ENCODE measurements at places on chromosomes 1 and 21.

GRCh38 chr1:82931006-82931405 lies 1067.9 kb downstream of the TTLL7 start:
- no peak for DNase-seq

- no peak for DNase-seq
Measured at GRCh38 chr1:90452491-90452890, 264.6 kb downstream of the BARHL2 start.

DNA sequence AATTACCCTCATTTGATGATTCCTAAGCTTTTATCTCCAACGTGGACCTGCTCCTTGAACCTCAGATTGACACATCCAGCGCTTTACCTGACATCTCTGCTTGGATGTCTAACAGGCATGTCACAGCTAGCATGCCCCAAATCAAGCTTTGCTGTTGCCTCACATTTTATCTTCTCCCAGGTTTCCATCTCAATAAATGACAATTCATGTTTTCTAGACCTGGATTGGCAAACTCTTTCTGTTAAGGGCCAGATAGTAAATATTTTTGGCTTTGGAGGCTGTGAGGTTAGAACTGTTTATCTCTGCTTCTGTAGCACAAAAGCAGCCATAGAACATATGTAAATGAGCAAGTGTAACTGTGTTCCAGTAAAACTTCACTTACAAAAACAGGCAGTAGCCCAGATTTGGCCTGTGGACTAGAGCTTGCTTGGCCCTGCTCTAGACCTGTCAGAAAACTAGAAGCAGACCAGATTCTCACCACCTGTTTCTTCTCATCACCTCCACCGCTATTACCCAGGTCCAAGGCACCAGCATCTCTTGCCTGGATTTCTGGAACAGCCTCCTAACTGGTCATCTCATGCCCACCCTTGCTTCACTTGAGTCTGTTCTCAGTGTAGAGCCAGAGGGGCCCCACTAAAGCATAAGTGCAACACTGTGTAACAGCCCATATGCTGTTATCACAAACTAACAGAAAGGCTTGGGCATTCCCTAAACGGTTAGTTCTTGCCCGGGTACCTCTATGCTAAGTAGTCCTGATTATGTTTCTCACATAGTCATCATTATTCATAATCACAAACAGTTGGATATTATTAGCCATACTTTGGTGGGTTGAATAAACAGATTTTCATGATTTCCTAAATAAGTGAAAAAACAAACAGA lies 42.3 kb downstream of the UBE4B start:
- peak; percentile 46 for DNase-seq

DNA sequence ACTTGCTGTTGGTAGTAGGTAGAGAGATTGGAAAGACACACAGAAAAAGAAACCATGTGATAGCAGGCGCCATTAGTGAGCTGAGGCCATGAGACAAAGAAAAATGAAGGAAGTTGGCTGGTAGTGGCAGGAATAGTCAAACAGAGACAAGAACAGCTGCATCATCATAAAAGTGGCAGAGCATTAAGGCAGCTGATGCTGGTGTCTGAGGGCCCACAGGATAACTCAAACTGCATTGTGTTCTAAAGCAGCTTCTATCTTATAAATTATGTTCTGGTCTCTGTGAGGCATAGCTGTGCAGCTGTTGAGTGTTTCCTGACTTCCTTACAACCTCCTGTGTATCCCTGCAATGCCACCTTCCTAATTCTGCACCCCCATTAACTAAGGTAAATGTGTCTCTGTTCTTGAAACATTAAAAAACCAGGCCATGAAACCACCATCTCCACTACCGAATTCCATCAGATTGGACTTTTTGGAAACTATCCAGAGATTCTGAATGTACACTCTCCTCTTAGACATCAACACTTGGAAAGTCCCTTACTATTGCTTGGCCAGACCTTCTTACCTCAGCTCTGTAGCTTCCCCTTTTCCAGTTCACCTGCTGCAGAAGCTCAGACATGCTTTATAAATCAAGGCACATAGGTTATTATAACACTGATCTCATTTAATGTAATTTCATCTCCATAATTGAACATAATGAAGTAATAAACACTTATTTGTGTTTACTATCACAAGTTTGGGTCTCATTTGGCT lies 23.4 kb upstream of the ARHGAP29 start:
- no peak for DNase-seq

DNA sequence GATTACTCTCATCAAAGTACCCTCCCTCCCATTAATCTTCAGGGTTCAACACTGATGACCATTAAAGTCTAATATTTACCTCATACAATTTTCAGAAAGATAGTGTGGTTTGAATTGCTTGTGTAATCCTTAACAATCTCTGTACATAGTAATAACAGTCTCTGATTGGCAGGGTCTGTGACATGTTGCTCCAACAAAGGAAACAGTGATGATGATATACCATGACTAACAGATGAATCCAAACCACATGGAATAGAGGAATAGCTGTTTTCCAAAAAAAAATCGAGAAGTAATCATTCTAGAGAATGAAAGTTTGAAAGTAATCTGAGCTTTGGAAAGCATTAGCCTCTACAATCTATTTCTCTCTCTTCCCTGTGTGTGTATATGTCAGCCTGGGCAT lies 610.1 kb upstream of the NEGR1 start:
- DNase-seq = peak; percentile 13

DNA sequence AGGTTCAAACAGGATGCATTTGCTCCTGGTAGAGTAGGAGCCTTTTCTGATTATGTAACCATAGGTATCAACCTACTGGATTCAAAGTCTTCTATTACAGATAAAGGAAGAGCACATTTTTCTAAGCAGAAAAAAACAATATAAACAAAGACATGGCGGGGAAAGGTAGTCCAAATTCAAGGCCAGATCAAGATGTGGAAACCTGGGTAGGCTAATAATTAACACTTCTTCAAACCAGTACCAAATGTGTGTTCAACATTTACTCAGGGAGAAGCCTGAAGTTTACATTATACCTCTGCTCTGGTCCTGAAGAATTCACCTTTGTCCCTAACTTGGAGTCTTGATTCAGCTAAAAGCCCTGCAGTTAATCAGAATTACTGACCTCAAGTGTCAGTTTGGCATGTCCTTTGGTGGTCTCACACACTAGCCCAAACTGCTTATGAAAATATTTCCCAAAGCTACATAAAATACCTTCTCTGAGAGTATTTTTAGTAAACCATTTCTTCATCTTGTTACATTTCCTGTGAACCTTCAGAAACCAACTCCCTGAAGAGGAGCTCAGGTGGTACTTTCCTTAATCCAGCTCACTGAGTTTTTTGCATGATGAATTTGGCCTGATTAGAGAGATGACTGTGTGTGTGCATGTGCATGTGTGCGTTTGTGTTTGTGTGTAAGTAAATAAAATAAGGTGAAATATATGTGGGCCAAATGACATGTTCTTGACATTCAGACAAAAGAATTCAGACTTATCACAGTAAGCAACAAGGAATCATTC lies 70.2 kb downstream of the TOR3A start:
- no peak for DNase-seq

- DNase-seq = peak; percentile 95
Measured at GRCh38 chr1:9331558-9332346, 39.1 kb downstream of the SPSB1 start.

DNA sequence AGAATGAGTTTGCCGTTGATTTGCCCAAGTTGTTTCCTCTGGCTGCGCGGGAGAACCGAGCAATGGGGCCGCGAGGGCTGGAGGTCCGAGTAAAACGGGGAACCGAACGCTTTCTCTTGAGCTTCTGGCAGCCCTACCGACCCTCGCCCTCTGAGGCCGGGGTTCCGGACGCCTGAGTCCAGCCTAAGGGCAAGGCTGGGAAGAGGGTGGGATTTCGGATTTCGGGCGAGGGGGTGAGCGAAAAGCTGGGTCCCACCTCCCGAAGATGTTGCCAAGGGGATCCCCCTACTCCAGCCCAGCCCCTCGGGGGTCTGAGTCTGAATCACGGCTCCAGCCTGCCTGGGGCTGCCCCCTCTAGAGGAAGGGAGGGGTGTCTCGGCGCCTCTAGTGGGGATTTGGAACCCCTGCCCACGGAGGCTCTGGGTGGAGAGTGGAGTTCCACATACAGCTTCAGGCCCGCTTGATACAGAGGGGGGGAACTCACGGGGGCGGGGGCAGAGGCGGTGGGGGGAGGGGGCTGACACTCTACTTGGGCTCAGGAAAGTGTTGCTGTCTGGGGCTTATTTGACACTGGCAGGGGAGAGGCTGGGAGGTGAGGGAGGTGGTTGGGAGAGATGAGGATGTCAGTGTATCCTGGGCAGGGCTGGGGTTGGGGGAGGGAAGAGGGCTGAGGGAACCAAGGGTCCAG lies 617 bp downstream of the KIRREL1 start:
- DNase-seq = no peak

- DNase-seq = no peak
Measured at GRCh38 chr1:119220991-119221390, 80.5 kb upstream of the WARS2 start.

GRCh38 chr1:2480986-2481364 lies 4.9 kb downstream of the PLCH2 start:
- no peak for DNase-seq

DNA sequence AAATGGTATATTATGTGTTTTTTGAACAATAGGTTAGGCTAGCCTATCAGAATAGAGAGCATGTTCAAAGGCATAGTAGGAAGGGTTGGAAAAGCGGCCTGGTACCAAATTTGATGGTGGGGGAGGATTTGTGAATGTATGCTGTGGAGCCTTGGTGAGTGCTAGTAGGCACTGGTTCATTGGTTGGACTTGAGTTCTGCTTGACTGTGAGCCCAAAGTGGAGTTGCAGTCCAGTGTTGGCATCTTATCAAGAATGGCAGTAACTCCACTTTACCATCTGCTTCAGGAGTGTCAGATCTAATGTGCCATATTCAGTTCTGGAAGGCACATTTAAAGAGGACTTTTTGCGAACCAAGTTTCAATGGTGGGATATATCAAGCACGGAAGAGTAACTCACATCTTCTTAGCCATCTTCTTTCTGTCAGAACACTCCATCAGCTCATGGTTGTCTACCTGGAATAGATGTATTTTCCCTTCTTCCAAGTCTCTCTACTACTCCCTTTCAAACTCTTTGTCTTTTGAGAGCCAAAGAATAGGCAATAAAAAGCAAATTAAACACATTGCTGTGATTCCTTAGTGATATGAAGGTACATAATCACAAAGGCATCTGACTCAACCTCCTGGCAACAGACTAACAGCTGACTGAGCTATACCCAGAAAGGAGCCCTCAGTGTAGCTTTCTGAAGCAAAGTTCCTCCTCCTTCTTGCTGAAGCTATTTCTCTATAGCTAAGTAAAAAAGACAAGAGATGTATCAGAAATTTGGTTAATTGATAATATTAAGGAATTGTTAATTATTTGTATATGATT lies 21.7 kb downstream of the LRRC8B start:
- peak; percentile 76 for DNase-seq

GRCh38 chr1:84668185-84668584 lies 22.1 kb downstream of the SSX2IP start:
- DNase-seq = peak; percentile 30

GRCh38 chr1:199743227-199743626 lies 284.3 kb upstream of the NR5A2 start:
- DNase-seq = peak; percentile 74

DNA sequence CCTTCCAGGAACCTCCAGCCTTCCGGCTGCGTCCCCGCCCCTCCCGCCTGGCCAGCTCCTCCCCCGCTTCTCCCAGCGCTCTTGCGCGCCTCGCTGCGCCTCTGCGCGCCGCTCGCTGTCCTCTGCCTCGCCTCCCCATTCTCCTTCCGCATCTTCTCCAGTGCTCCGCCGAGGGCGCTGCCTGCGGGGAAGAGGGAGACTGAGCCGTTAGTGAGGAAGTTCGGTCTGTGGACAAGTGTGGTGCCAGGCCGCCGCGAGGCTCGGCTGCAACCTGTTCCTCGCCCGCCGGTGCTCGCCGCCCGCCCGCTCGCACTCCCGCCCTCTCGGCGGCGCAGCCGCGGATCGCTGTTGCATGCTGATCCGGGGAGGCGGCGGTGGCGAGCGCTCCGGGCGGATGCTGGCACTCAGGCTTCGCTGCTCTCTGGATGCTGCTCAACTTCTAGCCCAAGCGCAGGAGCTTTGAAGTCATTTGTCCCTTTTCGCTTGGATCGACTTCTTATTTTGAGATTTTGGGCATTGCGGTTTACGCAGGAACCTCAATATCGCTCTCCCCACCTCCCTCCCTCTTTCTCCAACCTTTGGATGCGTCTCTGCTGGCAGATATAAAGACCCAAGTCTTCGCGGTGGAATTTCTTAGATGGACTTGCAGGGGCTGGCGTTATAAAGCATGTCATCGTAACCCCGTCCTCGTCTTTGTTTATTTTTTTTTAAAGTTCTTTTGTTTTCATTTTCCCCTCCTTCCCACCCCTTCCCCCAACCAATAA lies 614 bp upstream of the CACNA1E start:
- DNase-seq = peak; percentile 8

DNA sequence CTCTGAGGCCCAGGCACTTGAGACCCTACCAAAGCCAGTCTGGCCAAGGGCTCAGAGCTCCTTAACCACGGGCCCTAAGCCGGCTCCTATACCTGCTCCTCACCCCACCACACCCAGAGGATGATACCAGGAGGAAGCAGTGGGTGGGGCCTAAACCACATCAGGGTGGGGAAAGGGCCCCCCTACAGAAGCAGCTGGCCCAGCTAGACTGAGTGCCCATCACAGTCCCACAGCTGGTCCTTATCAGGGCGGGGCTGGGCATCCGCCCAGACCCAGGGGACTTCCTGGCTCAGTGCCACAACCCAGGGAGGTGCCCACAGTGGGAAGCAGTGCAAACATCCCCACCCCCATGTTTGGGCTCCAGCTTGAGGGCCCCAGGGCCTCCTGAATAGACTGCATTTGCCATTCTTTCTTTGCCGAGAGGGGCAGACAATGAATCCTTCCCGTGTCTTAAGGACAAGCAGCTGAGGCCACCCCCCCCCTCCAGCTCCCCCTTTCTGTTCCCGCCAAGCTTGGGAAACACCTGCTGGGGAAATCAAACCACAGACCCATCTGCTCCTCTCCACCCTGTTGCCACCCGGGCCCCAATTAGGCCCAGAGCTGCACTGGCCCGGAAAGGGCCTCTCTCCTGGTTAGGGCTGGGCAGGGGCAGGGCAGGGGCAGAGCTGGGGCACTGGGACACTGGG lies 6.2 kb downstream of the E2F2 start:
- no peak for DNase-seq

DNA sequence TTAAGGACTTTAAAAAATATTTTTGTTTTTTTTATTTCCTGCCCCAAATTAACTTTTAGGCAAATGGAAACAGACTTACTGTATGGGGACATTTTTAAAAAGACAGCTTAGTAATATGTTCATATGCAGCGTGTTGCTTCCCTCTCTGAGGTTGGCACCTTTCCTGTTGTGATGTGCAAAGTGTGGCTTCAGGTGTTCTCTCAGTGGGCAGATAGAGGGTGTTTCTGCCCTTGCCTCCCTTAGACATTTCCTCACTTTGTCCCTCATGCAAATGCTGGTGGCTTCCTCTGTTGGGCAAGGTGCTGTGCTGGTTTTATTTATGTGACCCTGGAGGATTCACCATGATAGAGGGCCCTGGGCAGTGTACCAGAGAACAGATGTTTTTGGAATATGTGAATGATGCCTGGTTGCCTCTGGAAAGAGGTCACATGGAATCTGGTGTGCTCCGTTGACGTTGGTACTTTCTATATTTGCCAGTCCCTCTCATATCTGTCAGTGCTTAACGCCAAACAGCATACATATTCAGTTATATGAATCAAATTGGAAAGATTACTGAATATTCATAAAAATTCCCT lies 123.5 kb downstream of the PATJ start:
- no peak for DNase-seq
